GOT3 (cell line): ENCODE measurements at places on chromosomes 7 and 10.

DNA sequence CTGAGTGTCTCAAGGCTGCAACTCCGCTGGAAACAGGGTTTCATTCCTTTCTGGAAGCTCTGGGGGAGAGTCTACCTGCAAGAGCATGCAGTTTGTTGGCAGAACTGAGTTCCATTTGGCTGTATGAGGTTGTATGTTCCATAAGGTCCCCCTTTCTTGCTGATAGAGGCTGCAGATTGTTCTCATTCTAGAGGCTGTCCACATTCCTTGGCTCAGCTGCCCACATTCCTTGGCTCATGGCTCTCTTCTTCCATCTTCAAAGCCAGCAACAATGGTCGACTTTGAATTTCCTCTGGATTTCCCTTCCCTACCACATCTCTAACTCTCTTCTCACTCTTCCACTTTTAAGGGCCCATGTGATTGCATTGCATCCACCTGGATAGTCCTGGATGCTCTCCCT is 147.3 kb upstream of the CDCA7L start:
- no peak for DNase-seq

DNA sequence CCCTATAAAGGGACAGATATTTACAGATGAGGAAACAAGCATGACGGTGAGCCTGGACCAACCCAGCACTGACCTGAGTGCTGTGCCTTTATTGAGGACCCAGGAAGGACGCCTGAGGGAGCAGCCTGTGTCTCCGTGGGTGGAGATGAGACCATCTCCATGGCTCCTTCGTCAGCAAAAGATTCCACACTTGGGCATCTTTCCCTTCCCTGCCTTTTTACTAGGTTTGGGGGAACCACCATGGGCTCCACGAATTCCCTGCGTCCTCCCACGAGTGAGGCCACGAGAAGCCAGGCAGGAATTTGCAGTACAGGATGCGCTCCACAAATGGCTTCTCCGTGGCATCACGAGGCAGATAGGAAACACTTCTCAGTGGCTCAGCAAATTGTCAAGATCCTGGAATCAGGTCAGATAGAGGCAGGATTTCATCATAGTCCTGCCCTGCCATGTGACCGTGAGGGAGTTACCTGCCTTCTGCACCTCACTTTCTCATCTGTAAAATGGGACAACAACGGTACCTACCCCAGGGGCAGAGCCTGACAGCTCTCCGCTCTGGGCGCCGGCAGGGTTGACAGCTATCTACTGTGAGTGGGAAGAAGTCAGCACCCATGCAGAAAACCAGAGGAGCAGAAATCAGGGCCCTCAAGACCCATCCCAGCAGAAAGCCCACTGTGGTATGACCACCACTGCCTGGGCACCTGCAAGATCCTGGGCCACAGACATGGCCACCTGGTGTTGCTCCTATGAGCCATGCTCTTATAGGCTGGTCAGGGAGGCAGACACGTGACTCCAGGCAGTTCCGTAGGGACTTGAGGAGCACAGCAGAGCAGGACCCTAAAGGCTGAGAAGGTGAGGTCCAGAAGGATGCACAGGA is 80.1 kb downstream of the GRID1 start:
- DNase-seq: no peak

- DNase-seq: no peak
These were observed 445.3 kb downstream of the RPS24 start for GRCh38 chr10:78478919-78479318.

DNA sequence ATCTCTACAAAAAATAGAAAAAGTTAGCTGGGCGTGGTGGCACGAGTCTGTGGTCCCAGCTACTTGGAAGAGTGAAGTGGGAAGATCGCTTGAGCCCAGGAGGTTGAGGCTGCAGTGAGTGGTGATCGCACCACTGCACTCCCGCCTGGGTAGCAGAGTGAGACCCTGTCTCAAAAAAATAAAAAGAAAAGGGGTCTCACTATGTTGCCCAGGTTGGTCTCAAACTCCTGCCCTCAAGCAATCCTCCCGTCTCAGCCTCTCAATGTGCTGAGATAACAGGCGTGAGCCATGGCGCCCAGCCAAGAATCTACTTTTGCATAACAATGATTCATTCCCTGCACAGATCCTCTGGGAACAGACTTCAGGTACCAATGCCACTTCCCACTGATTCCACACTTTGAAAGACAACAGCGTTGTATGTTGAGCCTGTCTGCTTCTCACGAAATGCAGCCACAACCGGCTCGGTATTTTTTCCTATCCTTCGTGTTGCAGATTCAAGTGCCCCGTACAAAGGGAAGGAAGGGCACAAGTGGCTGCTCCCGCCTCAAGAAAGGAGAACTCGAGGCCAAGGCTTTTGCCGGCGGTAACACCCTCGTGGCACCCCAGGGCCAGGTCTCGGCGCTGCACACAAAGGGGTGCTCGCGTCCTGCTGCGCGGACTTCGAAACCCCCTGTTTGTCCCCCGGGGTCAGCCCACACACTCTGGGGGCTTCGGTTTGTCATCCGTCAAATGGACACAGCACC is 745 bp downstream of the DAGLB start:
- peak; percentile 38 for DNase-seq

DNA sequence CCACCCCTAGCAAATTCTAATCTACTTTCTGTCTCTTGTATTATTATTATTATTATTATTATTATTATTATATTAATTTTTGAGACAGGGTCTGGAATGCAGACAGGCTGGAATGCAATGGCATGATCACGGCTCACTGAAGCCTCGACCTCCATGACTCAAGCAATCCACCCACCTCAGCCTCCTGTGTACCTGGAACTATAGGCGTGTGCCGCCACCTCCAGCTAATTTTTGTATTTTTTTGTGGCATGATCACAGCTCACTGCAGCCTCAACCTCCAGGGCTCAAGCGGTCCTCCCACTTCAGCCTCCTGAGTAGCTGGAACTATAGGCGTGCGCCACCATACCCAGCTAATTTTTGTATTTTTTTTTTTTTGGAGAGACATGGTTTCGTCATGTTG is 2.6 kb upstream of the TMEM139 start:
- no peak for DNase-seq

- DNase-seq: no peak
These were observed 71.4 kb upstream of the SHH start for GRCh38 chr7:155883491-155884224.

- DNase-seq: no peak
These were observed 224.7 kb downstream of the CUX1 start for GRCh38 chr7:102042016-102042656.

DNA sequence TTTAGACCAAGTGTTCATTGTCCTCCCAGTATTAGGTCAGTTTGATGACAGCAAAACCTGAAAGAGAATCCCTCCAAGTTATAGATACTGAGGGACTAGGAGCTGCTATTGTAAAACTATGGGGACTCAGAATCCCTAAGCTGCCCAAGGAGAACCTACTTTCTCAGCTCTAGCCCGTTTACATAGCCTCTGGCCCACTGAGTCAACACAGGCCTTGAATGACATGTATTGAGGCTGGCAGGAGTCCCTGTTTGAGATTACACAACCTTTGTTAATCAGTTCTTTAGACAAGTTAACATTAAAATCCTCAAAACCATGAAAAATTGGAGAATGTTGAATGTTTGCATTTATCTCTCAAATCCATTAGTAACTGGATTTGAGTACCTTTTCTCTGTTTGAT is 1079.0 kb downstream of the KCNMA1 start:
- no peak for DNase-seq

DNA sequence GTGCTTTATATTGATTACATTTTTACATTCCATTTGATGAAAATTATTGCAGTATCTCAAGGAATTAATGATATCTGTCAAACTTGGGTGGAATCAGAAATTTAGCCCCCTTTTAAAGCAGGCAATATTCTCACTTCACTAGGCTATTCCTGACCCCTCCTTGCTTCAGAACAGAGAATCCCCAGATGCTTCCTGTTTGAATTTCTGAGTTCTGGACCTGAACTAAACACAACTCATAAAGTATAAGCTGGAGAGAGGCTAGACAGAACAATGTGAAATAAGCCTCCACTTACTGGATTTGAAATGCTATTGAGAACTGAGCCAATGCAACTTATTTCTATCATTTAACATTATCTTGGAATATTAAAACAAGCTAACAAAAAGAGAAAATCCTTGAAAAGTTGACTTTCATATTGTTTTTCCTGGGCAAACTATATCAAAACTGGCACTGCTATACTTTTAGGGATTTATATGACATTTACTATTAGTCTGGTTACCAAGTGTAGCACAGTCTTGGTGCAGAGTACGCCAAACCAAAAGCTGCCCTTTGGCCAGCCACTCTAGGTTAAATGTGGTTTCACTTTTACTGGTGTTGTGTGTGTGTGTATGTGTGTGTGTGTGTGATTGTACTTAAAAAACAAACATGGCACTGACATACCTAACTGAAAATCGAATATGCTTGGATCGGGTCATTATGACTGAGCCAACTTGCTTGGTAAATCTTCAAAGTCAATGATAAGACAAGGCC is 19.0 kb upstream of the AGMO start:
- DNase-seq: no peak

- no peak for DNase-seq
These were observed 167.2 kb downstream of the AKR1D1 start for GRCh38 chr7:138243430-138243829.
